ENCODE measurements at places on chromosomes 5 and 9. TPM values are rescaled to one million over a fixed set of nuclear protein-coding genes. Genes with fewer than 3 reads are reported as not detected.

The CACNA1B gene
- total RNA-seq: 0.11 TPM

The TAF11L2 gene
- total RNA-seq: not detected

The GRM6 gene
- not detected for total RNA-seq

The ORM2 gene
- total RNA-seq: not detected

The UBAP2 gene
- 16.9 TPM for total RNA-seq

The KLHL3 gene
- 3.4 TPM for total RNA-seq

The ISL1 gene
- 5.9 TPM for total RNA-seq

The RLN2 gene
- 0.25 TPM for total RNA-seq

The HAVCR1 gene
- total RNA-seq: not detected

The HAPLN1 gene
- 0.37 TPM for total RNA-seq

The PKD2L2 gene
- not detected for total RNA-seq

The NRARP gene
- total RNA-seq: 0.12 TPM

The SV2C gene
- total RNA-seq: not detected

The OR1J2 gene
- not detected for total RNA-seq

The TCERG1 gene
- 34.2 TPM for total RNA-seq

The ANAPC2 gene
- 29.9 TPM for total RNA-seq

The SLC28A3 gene
- total RNA-seq: 0.44 TPM

The BAAT gene
- total RNA-seq: under 0.01 TPM

The C5orf58 gene
- not detected for total RNA-seq

The SPRY4 gene
- total RNA-seq: 6.7 TPM

Data from uterine smooth muscle cell (primary cell).